Smooth muscle cell of trachea (primary cell): ENCODE measurements at places on chromosomes 2 and 18. TPM values are rescaled to one million over a fixed set of nuclear protein-coding genes. Genes with fewer than 3 reads are reported as not detected.

The VIL1 gene
- not detected in 2 replicates for total RNA-seq

The DYNAP gene
- total RNA-seq, result not detected in 2 replicates

The CD8B2 gene
- not detected in 2 replicates for total RNA-seq

The CD8B gene
- total RNA-seq, result not detected in 2 replicates

The CHPF gene
- 94.8 and 168 TPM in 2 replicates for total RNA-seq

The DUSP11 gene
- 34.7 and 39.0 TPM in 2 replicates for total RNA-seq

The DHRS9 gene
- not detected in 2 replicates for total RNA-seq

The SMARCAL1 gene
- 22.3 and 28.8 TPM in 2 replicates for total RNA-seq

The CRYBA2 gene
- not detected in 2 replicates for total RNA-seq

The CAPN13 gene
- not detected in 2 replicates for total RNA-seq

The CARF gene
- 7.3 and 7.6 TPM in 2 replicates for total RNA-seq

The SP100 gene
- 106 and 119 TPM in 2 replicates for total RNA-seq

The FSHR gene
- total RNA-seq, result not detected in 2 replicates

The MARCHF4 gene
- 1.5 TPM in 2 replicates for total RNA-seq

The TRMT61B gene
- total RNA-seq, result 11.1 and 13.2 TPM in 2 replicates

The SETBP1 gene
- total RNA-seq, result 3.6 and 6.5 TPM in 2 replicates

The UBE2E3 gene
- 59.0 and 145 TPM in 2 replicates for total RNA-seq

The RAB6C gene
- total RNA-seq, result not detected in 2 replicates
